ENCODE measurements at places on chromosomes 3 and 15.

GRCh38 chr15:26757141-26757540 is 15.7 kb downstream of the GABRB3 start:
- no peaks in the 10 kb centered on the region for H3K4me1 ChIP-seq
- H3K4me3 ChIP-seq: no peak overlapping the region
- no peak overlapping the region for H3K27ac ChIP-seq
- H3K27me3 ChIP-seq: no peaks in the 10 kb centered on the region

GRCh38 chr15:47983533-47983932 is 137.3 kb upstream of the SLC24A5 start:
- no peaks in the 10 kb centered on the region for H3K27me3 ChIP-seq
- no peak for DNase-seq
- no peaks in the 10 kb centered on the region for H3K4me1 ChIP-seq
- no peak overlapping the region for H3K27ac ChIP-seq

- no peaks in the 10 kb centered on the region for H3K27me3 ChIP-seq
- H3K27ac ChIP-seq: peak overlapping the region; percentile 75
- peaks cover 28% of the 10 kb centered on the region for H3K4me1 ChIP-seq
- no peak overlapping the region for H3K4me3 ChIP-seq
- DNase-seq: peak; percentile 41
Measured at GRCh38 chr15:70801109-70801508, 37.8 kb upstream of the UACA start.

DNA sequence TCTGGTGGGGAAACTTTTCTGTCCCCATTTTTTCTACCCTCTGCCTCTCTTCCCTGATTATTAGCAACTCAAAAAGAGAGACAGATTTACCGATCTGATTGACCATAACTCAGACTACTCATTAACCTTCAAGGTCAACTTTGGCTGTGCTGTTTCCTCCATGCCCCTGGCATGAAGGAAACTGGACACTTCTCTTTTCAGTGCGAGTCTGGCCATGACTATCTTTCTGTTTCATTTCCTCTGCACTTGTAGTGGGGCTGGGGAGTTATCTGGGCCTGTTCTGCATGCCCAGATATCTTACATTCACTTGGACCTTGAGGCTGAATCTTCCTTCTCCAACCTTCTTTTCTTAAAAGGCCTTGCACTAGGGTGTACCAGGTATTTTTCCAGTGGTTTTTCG is 76.9 kb upstream of the SLCO2A1 start:
- no peak for DNase-seq
- 0 out of 2 replicates have a peak, but pooled peaks cover 1% of the 10 kb centered on the region for H3K36me3 ChIP-seq
- no peaks in the 10 kb centered on the region for H3K27me3 ChIP-seq
- H3K4me1 ChIP-seq: no peaks in the 10 kb centered on the region
- no peak overlapping the region for H3K4me3 ChIP-seq

DNA sequence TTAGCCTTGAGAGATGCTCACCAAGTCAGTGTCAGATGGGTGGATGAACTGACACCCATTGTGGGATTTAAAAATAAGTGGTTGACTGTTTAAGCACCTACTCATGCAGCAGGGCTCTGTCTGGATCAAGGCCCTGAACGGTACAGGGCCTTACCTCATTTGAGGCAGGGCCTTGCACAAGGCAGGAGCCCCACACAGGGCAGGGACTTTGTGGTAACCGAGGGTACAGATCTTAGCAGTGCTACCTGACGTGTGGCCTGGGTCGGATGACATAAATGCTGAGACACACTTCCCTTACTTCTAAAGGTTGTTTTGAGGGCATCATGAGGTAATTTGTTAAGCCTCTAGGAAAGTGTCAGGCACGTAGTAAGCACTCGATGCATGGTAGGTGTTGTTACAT is 59.5 kb upstream of the PLXNA1 start:
- H3K36me3 ChIP-seq: no peaks in the 10 kb centered on the region
- DNase-seq: no peak
- H3K4me3 ChIP-seq: no peak overlapping the region

GRCh38 chr3:188631291-188632010 is 477.5 kb downstream of the LPP start:
- peak; percentile 97 for DNase-seq
- no peaks in the 10 kb centered on the region for H3K27me3 ChIP-seq
- H3K27ac ChIP-seq: peak overlapping the region; percentile 71
- H3K4me1 ChIP-seq: peaks cover 20% of the 10 kb centered on the region
- H3K4me3 ChIP-seq: peak overlapping the region; percentile 1

GRCh38 chr3:102745881-102746280 is 311.1 kb downstream of the ZPLD1 start:
- H3K36me3 ChIP-seq: no peaks in the 10 kb centered on the region
- H3K27me3 ChIP-seq: no peaks in the 10 kb centered on the region
- no peak for DNase-seq
- H3K4me1 ChIP-seq: no peaks in the 10 kb centered on the region
- no peak overlapping the region for H3K27ac ChIP-seq

DNA sequence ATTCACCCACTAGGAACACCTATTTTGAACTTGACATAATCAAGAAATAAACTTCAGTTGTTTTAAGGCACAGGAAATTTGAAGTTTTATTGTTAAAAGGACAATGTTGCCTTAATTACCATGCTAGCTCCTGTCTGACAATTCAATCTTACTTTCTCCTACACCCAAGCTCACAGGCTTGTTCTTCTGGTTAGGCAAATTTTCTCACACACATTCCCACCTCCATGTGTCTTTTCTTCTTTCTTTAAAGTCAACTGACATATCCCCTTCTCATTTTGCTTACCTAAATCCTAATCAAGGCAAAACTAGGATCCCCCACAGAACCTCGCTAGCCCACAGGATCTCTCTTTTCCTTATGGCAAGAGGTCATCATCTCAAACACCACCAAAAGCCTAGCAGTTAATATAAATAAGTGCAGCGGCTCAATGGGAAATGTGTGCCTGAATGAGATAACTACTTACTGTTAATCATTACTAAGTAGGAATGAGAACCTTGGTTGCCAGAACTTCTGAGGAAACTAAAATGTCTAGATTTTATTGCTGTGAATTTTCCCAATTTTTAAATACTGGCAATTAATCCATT is 189.3 kb downstream of the PLCH1 start:
- H3K4me3 ChIP-seq: no peak overlapping the region
- no peaks in the 10 kb centered on the region for H3K27me3 ChIP-seq
- no peaks in the 10 kb centered on the region for H3K4me1 ChIP-seq
- no peak for DNase-seq
- H3K36me3 ChIP-seq: no peaks in the 10 kb centered on the region
- no peak overlapping the region for H3K27ac ChIP-seq
